ENCODE measurements at places on chromosomes 3 and 15. TPM values are rescaled to one million over a fixed set of nuclear protein-coding genes. Genes with fewer than 3 reads are reported as not detected.

Gene TMC3
- not detected for total RNA-seq

Gene GOLGA8O
- 0.17 TPM for total RNA-seq

Gene C15orf62
- total RNA-seq: 0.13 TPM

Gene TMCO5A
- not detected for total RNA-seq

Gene CYP1A1
- total RNA-seq: 1.8 TPM

Gene OSBPL10
- total RNA-seq: 19.6 TPM

Gene CHRM5
- total RNA-seq: 0.02 TPM

Gene PDZRN3
- total RNA-seq: not detected

Gene SLC2A2
- not detected for total RNA-seq

Gene CCR8
- total RNA-seq: not detected

Gene COL6A6
- total RNA-seq: not detected

Gene SHF
- total RNA-seq: 0.88 TPM

Gene MELTF
- total RNA-seq: 63.0 TPM

Gene SORD
- total RNA-seq: 37.1 TPM

Gene IMPG2
- total RNA-seq: 0.01 TPM

Gene ARPIN
- 12.5 TPM for total RNA-seq

Gene CCDC54
- total RNA-seq: not detected

Gene GLDN
- total RNA-seq: not detected

Gene SEMA5B
- 0.32 TPM for total RNA-seq

Gene EEFSEC
- total RNA-seq: 10.2 TPM
